ENCODE measurements at places on chromosomes 2 and 18.

DNA sequence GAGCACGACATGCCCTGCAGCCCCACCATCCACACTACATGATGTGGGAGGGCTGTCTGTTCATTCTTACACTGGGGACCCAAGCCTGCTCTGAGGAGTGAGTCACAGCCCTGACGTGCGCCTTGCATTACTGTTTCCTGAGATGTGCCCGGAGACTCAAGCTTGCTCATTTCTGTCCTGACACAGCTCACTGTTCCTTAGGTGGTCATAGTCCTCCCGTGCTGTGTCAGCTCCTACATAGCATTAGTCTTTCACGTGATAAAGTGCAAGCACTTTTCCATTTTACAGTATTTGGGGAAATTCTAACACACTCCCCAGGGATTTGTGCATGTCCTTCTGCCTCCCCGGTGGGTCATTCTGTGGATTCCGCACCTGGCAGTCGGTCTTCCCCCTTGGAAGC lies 46.2 kb upstream of the TRIM43B start:
- no peak for DNase-seq

DNA sequence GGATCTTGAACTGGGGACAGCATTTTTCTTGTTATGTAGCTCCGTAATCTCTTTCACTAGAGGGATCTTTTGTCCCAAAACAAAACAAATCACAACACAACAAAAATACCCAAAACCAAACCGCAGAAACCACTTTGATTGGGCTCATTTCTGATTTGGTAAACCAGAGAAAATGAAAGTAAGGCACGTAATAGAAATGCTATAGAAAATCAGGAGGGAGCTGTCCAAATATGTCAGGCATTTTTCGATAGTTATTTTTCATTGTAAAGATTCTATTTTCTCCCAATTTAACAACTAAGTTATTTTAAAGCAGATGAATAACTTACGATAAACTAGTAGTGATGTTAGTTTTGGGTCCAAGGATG lies 406.5 kb downstream of the XIRP2 start:
- DNase-seq, result no peak

DNA sequence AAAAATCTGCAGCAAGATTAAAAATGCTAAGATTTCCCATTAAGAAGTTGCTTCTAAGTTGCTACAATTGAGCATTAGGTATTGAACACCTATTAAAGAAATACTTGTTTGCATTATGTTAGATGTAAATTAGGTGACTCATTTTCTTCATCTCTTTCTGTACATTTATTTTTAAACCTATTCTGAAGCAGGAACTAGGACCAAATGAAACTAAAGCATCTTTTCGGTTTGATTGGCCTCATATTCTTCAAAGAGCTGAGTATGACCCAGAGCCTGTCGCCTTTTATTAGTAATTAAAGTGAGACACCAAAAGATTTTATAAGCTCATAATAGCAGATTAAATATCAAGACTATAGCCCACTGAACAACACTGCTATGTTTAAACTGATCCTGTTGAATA lies 83.4 kb upstream of the ZEB2 start:
- no peak for DNase-seq

- DNase-seq, result no peak
Measured at GRCh38 chr2:196697825-196698224, 58.3 kb downstream of the CCDC150 start.

DNA sequence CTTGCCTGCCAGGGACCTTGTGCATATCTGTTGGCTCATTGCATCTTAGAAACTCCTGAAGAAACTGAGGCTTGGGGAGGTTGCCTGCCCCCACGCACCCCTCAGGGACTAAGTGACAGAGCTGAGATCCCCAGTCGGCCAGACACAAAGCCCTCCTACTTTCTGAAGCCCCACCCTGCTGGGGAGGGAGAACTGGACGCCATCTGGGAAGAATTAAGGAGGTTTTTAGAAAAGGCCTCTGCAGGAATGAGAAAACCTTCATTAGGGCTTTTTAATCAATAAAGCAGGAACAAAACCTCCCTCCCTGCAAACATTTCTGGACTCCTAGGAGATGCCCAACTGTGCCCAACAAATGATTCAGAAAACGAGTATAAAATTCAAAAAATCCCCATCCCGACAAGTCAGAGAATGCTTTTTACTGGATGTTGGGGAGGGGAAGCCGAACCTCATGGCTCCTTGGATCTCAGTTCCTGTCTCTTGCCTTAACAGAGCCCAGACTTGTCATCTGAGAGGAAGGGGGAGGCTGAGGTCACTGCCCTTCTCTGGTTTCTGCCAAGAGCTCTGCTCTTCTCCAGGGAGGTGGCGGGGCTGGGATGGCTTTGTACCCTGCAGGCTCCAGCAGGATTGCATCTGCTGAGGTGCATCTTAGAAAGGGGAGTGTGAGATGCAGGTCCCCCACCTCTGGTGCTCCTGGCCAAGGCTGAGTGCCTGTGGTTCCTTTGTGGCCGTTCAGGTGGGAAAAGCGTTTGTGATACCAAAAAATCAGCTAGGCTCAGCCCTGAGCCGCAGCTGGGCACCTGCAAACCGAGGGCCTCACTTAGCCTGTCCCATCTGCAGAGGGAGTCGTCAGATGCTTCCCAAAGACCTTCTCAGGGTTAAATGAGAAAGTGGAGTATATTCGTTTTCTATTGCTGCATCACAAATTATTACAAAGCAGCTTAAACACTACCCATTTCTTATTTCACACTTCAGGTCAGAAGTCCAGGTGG lies 142.4 kb downstream of the ZFP36L2 start:
- DNase-seq, result no peak

DNA sequence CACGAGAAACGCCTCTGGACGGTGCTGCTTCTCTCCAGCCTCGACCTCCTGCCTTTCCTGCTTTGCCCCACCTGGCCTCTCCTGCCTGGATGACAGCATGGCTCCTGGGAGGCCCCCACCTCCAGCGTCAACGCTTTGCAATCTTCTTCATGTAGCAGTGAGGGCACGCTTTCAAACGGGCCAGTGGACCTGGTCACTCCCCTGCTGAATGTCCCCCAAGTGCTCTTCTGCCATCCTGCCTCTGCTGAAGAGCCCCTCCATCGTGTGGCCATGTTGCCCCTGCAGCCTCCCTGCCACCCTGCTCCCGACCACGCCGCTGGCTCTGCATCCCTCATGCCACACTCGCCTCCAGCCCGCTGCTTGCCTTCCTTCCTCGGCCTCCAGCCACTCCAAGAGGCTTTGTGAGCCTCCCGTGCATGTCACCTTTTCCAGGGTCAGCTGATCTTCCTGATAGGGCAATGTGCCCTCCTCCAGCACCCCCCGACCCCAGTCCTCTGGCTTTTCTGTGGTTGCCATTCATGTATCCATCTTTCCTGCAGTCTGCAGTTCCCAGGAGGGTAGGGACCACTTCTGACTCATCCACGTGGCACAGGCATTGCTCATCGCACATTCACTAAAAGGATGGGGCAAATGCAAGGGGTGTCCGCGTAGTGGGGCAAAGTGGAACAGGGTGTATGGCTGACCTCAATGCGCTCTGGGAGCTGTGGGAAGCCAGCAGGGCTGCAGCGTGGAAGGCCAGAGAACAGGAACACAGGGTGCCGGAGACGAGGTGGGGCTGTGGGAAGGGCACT lies 268.8 kb downstream of the TWIST2 start:
- no peak for DNase-seq

GRCh38 chr2:84327645-84328249 lies 131.3 kb downstream of the SUCLG1 start:
- no peak for DNase-seq

GRCh38 chr2:184760931-184761330 lies 162.6 kb downstream of the ZNF804A start:
- no peak for DNase-seq

All from stimulated activated CD4-positive, alpha-beta T cell treated with anti-CD3 and anti-CD28 coated beads, Interleukin-15, amount 100 ng/mL, for 1 hour (primary cell).